ENCODE measurements at places on chromosomes 6 and 20. TPM values are rescaled to one million over a fixed set of nuclear protein-coding genes. Genes with fewer than 3 reads are reported as not detected.

PXT1 gene
- total RNA-seq: not detected

NKX2-4 gene
- total RNA-seq: not detected

PAX1 gene
- total RNA-seq: not detected

MCHR2 gene
- not detected for total RNA-seq

GSTA2 gene
- not detected for total RNA-seq

Data from A549 treated with GW870086 at 1 μM for 4 hours (cell line).